ENCODE measurements at places on chromosomes 7 and 10.

DNA sequence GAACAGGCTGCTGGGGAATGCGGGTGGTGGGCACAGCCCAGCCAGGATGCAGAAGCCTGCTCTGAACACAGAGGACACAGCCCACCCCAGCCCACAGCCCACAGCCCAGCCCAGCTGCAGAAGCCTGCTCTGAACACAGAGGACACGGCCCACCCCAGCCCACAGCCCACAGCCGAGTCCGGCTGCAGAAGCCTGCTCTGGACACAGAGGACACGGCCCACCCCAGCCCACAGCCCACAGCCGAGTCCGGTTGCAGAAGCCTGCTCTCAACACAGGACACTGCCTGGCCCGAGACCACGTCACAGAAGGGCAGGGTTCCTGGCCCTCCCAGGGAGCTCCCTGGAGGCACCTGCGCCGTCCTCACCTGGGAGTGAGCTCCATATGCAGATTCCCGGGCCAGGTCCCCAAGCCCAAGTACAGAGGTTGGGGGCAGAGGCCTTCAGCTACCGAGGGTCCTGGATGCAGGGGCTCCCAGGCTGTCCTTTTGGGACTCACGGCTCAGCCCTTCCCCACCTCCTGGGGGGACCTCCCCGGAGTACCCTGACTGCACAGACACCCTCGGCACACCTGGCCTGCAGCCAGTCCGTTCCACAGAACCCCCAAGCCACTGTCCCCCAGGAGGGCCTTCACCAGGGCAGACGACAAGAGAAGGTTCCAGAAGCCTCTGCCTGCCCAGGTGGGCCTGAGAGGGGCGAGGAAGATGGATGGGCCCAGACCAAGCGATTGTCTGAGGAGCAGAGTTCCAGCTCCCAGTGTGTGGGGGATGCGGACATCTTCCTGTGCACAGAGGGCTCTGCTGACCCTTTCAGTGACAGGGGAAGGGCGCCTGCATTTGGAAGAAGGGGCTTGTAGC is 23.7 kb upstream of the FOXL3 start:
- DNase-seq: no peak

GRCh38 chr10:46525177-46525823 is 31.2 kb downstream of the GPRIN2 start:
- no peak for DNase-seq

DNA sequence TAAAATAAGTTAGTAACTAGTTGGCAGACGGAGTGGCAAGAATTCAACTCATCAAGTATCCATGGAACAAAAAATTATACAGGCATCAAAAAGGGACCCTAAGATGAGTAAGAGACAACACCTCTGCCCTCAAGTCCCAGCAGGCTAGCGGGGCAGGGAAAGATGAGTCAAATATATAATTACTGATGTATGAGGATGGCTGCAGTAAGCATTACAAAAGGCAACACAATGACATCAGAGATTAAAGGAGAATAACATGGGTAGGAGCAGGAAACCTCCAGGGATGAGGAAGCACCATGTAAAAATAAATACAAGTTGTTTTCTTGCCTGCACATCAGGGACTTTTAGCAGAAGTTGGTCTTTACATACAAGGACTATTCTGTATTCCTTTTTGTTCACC is 49.4 kb downstream of the SCRN1 start:
- DNase-seq: no peak

DNA sequence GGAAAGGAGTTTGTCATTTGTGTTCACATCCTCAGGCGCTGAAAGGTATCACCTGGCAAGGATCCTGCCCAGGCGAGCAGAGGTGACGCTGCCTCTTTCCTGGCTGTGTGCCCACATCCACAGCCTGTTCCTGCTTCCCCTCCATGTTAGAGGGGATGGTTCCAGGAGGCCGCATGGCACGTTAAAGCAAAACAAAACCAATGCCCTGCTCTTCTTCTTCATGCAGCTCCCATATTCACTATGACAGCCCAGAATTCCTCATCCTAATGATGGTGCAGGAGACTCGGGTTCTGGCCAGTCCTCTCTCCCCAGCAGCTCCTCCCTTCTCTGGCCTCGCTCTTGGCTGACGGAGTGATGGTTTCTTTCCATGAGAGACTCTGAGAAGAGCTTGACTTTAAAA is 678.5 kb upstream of the ANKRD30A start:
- no peak for DNase-seq

GRCh38 chr7:150383710-150384397 is 4.7 kb downstream of the ZNF775 start:
- DNase-seq: peak; percentile 95

Data from iPS DF 19.7 (cell line).